DMS79 (cell line): ENCODE measurements at places on chromosomes 7 and 10.

- no peak for DNase-seq
Observed at GRCh38 chr10:109430799-109431198, 492.5 kb downstream of the XPNPEP1 start.

DNA sequence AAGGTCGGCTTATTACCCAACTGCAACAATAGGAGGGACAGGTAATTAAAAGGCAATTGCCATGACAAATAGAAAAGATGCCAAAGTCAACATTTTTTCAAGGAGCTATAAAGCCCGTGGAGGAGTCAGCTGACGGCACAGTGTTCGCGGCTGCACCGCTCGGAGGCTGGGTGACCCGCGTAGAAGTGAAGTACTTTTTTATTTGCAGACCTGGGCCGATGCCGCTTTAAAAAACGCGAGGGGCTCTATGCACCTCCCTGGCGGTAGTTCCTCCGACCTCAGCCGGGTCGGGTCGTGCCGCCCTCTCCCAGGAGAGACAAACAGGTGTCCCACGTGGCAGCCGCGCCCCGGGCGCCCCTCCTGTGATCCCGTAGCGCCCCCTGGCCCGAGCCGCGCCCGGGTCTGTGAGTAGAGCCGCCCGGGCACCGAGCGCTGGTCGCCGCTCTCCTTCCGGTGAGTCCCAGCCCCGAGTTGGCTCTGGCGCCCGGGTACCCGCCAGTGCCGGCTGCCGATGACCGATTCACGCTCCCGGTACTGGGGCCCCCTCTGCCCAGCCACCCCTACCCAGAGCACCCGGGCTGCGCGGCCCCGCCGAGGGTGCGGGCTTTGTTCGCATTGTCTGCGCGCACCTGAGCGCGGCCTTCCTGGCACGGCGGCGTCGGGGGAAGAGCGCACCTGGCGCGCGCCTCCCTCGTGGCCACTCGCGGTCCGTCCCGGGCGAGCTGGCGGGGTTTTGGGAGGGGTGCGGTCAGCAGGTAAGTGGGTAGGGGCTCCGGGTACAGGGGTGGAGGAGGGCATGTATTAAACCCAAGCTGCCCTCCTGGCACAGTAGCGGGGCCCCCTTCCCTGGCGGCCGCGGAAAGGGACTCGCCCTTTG is at the start of gene VWA2:
TSS of gene VWA2 (plus strand) at position 138 of the 877 bp plus-strand sequence. CDS start 9,460 bp downstream, outside the sequence.
- peak; percentile 23 for DNase-seq

DNA sequence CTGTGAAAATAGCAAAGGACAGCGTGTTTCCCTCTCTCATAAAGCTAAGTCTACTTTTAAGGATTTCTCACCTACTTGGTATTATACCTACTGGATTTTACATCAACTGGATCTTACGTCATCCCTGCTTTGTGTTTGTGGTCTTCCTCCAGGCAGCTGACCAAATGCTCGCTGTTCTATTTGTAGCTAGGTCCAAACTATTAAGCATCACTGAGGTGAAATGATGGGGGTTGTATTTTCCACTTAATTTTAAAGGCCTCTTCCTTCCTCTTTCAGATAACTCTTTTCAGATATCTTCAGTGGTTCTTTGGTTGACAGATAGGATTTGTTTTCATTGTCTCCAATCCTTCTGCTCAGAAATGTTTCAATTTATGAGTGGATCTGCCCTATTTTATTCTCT is 169.7 kb downstream of the RNLS start:
- no peak for DNase-seq

- DNase-seq, result no peak
Observed at GRCh38 chr10:84543948-84544347, 215.6 kb downstream of the CCSER2 start.

DNA sequence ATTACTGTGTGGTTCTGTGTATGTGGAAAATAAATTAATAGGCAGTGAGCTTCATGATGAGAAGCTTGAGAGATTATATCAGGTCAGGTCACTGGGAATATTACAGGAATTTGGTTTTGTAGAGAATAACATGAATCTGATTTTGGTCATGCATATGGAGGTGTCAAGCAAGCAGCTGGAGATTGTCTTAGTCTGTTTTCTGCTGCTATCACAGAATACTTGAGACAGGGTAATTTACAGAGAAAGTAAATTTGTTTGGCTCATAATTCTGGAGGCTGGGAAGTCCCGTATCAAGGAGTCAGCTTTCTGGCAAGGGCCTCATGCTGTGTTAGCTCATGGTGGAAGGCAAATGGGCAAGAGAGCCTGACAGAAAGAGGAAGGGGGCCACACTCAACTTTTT is 120.7 kb upstream of the FAM3C start:
- no peak for DNase-seq

DNA sequence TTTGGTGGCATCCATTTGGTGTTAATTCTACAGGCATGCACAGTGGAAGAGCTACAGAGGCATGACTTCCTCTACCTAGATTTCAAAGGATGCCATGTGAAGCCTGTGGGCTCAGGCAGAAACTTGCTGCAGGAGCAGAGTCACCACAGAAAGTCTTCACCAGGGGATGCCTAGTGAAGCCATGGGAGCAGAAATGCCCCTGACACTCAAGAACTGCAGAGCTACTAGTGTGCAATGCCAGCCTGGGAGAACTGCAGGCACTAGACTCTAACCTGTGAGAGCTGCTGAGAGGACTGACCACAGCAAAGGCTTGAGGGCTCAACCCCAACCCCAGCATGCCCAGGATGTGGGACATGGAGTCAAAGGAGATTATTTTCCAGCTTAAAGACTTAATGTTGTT is 3.9 kb downstream of the OR9A2 start:
- no peak for DNase-seq

- no peak for DNase-seq
Observed at GRCh38 chr7:145511004-145511403, 605.6 kb upstream of the CNTNAP2 start.

- DNase-seq, result no peak
Observed at GRCh38 chr7:153628825-153629224, 423.4 kb upstream of the DPP6 start.

GRCh38 chr7:159026271-159027055 is 118.2 kb downstream of the VIPR2 start:
- no peak for DNase-seq

DNA sequence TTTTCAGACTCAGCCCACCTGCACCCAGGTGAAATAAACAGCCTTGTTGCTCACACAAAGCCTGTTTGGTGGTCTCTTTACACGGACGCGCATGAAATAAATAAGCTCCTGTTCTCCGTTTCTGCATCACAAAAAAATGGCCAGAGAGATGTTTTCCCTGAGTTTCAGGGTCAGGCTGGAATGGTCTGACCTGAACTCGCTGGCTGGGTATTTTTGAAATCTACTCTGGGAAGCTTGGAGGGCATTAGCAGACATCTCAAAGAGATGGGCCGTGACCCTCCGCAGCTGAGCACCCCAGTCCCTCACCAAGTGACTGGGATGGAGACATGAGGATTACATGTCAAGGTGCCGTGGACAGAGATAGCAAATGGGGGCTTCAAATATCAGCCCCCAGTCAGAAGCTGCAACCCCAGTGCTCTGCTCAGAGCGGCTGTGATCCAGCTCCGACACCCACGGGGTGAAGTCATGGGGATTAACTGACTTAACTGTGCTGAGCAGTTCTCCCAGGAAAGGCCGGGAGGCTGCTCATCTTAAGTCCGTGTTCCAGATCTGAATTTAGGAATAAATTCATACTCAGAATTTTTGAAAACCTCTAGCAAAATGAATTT is 22.3 kb downstream of the CALML5 start:
- DNase-seq, result no peak

- no peak for DNase-seq
Observed at GRCh38 chr7:128221929-128222403, 19.1 kb upstream of the LEP start.
